Upper lobe of right lung (tissue), 1 donor: ENCODE measurements at places on chromosomes 16 and 17. TPM values are rescaled to one million over a fixed set of nuclear protein-coding genes. Genes with fewer than 3 reads are reported as not detected.

DNA sequence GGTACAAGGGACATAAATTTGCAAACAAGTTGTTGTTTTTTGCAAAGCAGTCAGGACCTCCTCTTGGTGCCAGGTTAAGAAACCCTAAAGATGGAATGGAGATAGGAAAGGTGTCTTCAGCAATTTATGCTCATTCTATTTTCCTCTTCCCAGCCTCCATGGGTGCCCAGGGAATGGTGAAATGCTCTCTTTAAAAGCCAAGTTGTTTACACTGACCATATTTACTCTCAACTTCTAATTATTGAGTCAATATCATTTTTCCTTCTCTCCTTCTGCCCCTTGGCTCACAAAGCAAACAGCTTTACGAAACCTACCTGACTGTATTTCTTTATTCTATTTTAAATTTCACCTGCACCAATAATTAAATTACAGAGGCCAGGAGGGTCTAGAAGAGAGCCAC, 138.5 kb upstream of the IRX3 start:
- no peak for DNase-seq
- no peaks in the 10 kb centered on the region for H3K36me3 ChIP-seq
- H3K4me3 ChIP-seq = no peak overlapping the region

DNA sequence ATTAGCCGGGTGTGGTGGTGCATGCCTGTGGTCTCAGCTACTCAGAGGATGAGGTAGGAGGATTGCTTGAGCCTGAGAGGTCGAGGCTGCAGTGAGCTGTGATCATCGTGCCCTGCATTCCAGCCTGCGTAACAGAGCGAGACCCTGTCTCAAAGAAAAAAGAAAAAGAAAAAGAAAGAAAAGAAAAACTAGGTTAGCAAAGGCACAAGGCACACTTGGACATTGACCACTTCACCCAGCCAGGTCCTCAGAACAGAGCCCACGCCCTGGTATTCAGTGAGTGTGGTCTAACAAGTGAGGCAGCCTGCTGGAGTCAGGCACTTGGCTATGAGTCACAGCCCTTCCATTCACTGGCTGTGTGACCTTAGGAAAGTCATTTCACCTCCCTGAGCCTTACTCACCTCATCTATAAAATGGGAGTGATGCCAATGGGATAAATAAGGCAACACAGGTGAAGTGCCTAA, 10.4 kb downstream of the MILR1 start:
- no peaks in the 10 kb centered on the region for H3K27me3 ChIP-seq
- no peak for DNase-seq
- H3K27ac ChIP-seq = no peak overlapping the region
- no peaks in the 10 kb centered on the region for H3K36me3 ChIP-seq

GRCh38 chr17:33154869-33155455, 138.1 kb downstream of the ASIC2 start:
- no peaks in the 10 kb centered on the region for H3K4me1 ChIP-seq
- peaks cover 17% of the 10 kb centered on the region for H3K27me3 ChIP-seq

DNA sequence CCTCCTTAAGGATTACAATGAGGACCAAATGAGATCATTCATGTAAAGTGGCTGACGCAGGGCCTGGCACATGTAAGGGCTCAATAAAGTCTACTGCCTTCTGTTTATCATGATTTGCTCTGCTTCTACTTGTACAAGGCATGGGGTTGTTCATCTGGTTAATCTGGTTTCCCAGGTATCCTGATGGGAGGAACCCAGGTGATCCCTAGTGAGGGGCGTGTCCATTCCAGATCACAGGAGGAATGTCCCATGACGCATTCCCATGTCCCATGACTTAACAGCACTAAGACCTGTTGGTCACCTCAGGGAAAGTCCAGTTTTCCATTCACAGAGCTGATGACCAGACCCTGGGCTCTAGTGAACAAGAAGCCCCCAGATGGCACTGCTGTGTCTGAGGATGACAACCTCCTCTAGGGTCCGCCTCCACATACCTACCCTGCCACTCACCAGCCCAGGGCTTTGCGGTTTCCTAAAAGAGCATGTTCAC, 11.5 kb upstream of the TPPP3 start:
- H3K27ac ChIP-seq = peak overlapping the region; percentile 70
- H3K36me3 ChIP-seq = no peaks in the 10 kb centered on the region
- peaks cover 4% of the 10 kb centered on the region for H3K4me1 ChIP-seq
- H3K27me3 ChIP-seq = no peaks in the 10 kb centered on the region
- no peak for DNase-seq

GRCh38 chr16:82470620-82471152, 156.1 kb upstream of the CDH13 start:
- no peaks in the 10 kb centered on the region for H3K27me3 ChIP-seq
- no peak overlapping the region for H3K4me3 ChIP-seq
- H3K4me1 ChIP-seq = no peaks in the 10 kb centered on the region
- no peak overlapping the region for H3K27ac ChIP-seq
- H3K36me3 ChIP-seq = no peaks in the 10 kb centered on the region
- no peak for DNase-seq

DNA sequence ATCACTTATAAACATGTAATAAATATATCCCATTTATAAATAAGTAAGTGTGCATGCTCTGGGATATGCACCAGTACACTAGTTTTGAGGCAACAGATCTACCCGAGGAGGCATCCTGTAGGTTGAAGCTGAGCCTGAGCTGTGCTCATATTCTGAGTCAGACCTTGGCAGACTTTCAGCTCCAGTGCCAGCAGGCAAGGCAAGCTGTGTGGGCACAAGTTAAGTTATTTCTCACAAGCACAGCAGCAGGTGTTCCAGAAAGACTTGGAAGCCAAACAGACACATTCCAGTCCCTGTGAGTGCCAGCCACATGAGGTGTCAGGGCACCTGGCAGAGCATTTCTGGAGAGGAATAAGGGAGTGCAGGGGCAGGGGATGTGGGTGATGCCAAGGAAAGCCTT, 1.3 kb upstream of the CLEC19A start:
- H3K27ac ChIP-seq = no peak overlapping the region
- H3K4me1 ChIP-seq = no peaks in the 10 kb centered on the region
- no peak overlapping the region for H3K4me3 ChIP-seq
- H3K27me3 ChIP-seq = no peaks in the 10 kb centered on the region

Gene CCL3
- total RNA-seq = 9.9 TPM

Gene CACNG5
- not detected for total RNA-seq
